Transverse colon (tissue), 4 donors: ENCODE measurements at places on chromosomes 2 and 18. TPM values are rescaled to one million over a fixed set of nuclear protein-coding genes. Genes with fewer than 3 reads are reported as not detected.

DNA sequence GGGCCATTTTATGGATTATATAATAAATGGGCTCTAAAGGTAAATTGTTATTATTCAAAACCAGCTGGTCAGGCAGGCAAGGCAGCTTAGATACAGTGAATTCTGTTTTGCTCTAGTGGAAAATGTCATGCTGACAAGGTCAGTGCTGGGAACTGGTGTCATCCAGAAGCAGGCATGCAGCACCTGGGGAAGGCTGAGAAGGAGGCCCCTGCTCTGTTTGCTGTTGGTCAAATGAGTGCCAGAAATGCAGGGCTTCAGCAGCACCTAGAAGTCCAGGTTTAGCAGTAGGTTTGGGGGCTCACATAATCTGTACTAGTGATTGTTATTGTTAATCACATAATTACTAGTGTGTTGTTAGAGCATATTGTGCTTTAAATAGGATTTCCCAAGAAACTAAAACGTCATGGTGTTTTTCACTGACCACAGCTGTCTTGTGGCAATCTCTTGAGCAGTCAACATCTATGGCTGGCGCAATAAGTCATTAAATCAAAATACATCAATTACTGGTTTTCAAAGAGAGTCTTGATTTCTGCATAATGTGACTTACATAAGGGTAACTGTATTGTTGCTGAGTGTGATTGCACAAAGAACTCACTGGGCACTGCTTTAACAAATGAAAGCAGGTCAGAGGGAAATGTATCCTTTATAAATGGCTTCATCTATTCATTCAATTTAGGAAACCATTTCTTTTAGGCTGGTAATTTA lies 99.1 kb downstream of the MYO3B start:
- no peaks in the 10 kb centered on the region for H3K27me3 ChIP-seq
- no peak for DNase-seq
- H3K4me1 ChIP-seq, result no peaks in the 10 kb centered on the region
- H3K4me3 ChIP-seq, result no peak overlapping the region
- H3K36me3 ChIP-seq, result no peaks in the 10 kb centered on the region
- no peak overlapping the region for H3K27ac ChIP-seq

GRCh38 chr18:9910071-9910470 lies 3.7 kb upstream of the VAPA start:
- DNase-seq, result no peak
- H3K4me1 ChIP-seq, result no peaks in the 10 kb centered on the region
- H3K4me3 ChIP-seq, result no peak overlapping the region
- H3K27me3 ChIP-seq, result no peaks in the 10 kb centered on the region

- H3K27me3 ChIP-seq, result no peaks in the 10 kb centered on the region
- H3K36me3 ChIP-seq, result no peaks in the 10 kb centered on the region
- no peak overlapping the region for H3K27ac ChIP-seq
- no peak overlapping the region for H3K4me3 ChIP-seq
Measured at GRCh38 chr2:197857476-197858107, 53.2 kb downstream of the PLCL1 start.

Gene TLX2
- total RNA-seq, result 0.96 TPM

Gene HOXD3
- not detected for total RNA-seq
